Pericardium fibroblast (primary cell): ENCODE measurements at places on chromosomes 12 and 14. TPM values are rescaled to one million over a fixed set of nuclear protein-coding genes. Genes with fewer than 3 reads are reported as not detected.

A2ML1 gene
- not detected in 2 replicates for total RNA-seq

BEST3 gene
- total RNA-seq = 0.09 TPM in 1 of 2 replicates, not detected in the other

TAS2R7 gene
- total RNA-seq = not detected in 2 replicates

AGAP2 gene
- total RNA-seq = under 0.01 and 0.23 TPM in 2 replicates

INSM2 gene
- total RNA-seq = not detected in 2 replicates

NR4A1 gene
- 8.6 and 21.1 TPM in 2 replicates for total RNA-seq

OLR1 gene
- 3.2 and 5.1 TPM in 2 replicates for total RNA-seq

APOF gene
- total RNA-seq = not detected in 2 replicates

CCNT1 gene
- total RNA-seq = 12.9 and 14.1 TPM in 2 replicates

CLEC1B gene
- total RNA-seq = not detected in 2 replicates

SYT1 gene
- total RNA-seq = 0.34 and 1.9 TPM in 2 replicates

NCKAP5L gene
- total RNA-seq = 29.6 and 36.8 TPM in 2 replicates

DDX54 gene
- 33.3 and 43.6 TPM in 2 replicates for total RNA-seq

BIN2 gene
- not detected in 2 replicates for total RNA-seq

PPP1R36 gene
- not detected in 2 replicates for total RNA-seq

CCDC198 gene
- total RNA-seq = not detected in 2 replicates

PGF gene
- 1.2 and 10.8 TPM in 2 replicates for total RNA-seq

PTPN6 gene
- not detected in 2 replicates for total RNA-seq

SLC38A1 gene
- total RNA-seq = 39.8 and 45.7 TPM in 2 replicates

MYBPC1 gene
- 0.09 TPM in 1 of 2 replicates, not detected in the other for total RNA-seq

C1R gene
- 586 and 850 TPM in 2 replicates for total RNA-seq

GPR84 gene
- total RNA-seq = not detected in 2 replicates

BICDL1 gene
- 0.09 and 0.35 TPM in 2 replicates for total RNA-seq

ST8SIA1 gene
- total RNA-seq = 0.93 and 1.4 TPM in 2 replicates
